ENCODE measurements at places on chromosomes 7 and 10. TPM values are rescaled to one million over a fixed set of nuclear protein-coding genes. Genes with fewer than 3 reads are reported as not detected.

Gene EVX1
- total RNA-seq: not detected

Gene SLC13A1
- total RNA-seq: not detected

Gene ZNF365
- total RNA-seq: 0.23 TPM

Gene ZNF777
- total RNA-seq: 8.5 TPM

Gene SUGCT
- total RNA-seq: 15.8 TPM

Gene PTPN20
- 1.1 TPM for total RNA-seq

Gene HSPA12A
- 20.5 TPM for total RNA-seq

Gene HEPACAM2
- total RNA-seq: not detected

Gene DIP2C
- 39.3 TPM for total RNA-seq

Gene LRRC61
- 2.2 TPM for total RNA-seq

Gene PNLIP
- 4.8 TPM for total RNA-seq

Gene LBX1
- total RNA-seq: not detected

Gene SEMA3E
- 1.9 TPM for total RNA-seq

Gene FAM25C
- total RNA-seq: not detected

Gene NACAD
- 10.4 TPM for total RNA-seq

Gene KRIT1
- 37.9 TPM for total RNA-seq

Gene SPDYE16
- 0.10 TPM for total RNA-seq

Gene TSPAN15
- 45.6 TPM for total RNA-seq
